ENCODE measurements at places on chromosomes 3 and 15.

DNA sequence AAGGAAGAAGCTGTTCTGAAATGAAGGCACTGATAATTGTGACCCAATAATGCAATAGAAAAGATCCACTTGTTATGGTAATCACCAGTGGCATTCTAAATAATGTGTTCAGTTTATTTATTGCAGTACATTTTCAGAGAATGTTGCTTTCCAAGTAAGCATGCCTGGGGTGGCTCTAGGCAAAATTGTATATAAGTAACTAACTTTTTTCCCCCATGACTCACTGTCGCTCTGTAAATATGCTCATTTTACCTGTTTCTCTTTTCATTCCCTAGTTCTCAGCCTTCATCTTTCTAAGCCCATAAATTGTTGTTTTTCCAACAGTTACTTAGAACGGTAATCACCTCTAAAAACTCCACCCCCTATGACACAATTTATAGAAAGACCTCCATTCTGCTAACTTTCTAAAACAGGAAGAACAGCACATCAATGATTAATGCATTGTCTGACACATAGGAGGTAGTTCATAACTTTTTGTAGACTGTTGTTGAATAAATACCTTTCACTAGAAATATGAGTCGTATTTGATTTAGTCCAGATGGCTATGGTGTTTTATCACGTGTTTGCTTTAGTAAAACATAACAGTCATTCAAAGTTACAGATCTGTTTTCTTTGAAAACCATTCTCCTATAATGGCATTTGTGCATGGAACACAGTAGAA lies 143.1 kb downstream of the LSAMP start:
- DNase-seq = no peak

DNA sequence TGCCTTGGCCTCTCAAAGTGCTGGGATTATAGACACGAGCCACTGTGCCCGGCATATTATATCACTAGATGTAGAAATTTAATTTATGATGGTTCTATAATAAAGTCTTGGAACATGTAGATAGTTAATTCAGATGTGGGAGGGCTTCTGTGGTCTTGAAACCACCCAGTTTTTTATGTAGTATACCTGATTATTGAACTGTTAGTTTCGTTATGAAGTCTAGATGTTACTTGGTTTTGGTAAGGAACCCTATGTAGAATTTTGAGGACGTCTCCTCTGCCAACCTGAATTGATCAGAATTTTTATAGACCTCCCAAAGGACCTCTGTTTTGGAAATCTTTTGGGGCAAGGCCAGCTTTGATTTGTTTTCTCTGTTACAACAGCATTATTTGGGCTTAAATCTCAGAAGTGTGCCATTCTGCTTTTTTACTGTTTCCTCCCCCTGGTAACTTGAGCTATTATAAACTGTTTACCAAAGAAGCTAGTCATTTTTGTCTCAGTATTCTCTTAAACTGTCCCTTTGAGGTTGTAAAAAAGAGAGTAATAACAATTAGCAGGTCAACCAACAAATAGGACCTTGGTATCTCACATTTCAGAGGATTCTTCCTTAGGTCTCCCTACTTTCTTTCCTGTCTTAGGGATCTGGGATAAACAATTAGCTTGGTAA lies 20.8 kb downstream of the AKAP13 start:
- DNase-seq = no peak

DNA sequence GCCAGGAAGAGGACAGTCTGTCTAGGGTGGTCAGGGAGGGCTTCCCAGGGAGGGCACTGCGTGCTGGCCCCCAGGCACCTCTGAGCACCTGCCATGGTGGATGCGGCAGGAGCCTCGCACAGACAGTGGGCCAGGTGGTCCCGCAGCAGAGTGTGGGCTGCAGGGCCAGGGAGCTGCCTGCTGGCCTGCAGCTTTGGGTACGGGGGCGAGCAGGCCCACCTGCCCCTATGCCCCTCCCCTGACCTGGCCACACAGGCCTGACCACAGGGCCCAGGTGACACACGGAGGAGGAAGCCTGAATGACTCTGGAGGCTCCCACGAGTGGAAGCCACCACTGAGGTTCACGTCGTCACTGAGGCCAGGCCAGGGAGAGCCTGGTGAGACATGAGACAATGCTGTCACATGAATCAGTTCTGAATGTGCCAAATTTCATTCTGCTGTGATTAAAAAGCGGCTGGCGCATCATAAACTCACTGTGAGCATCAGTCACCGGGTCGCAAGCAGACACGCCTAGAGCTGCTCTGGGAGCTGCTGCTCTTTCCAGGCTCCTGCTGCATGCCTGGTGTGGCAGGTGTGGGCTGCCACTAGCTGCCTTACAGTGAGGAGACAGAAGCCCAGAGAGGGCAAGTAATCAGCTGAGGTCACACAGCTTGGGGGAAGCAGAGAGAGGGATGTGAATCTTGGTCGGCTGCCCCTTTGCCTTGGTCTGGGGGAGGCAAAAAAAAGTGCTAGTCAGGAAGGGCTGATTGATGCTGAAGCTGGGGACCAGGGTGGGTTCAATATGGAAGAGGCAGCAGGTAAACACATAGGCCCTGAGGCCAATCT lies 39.5 kb upstream of the IQSEC1 start:
- no peak for DNase-seq

DNA sequence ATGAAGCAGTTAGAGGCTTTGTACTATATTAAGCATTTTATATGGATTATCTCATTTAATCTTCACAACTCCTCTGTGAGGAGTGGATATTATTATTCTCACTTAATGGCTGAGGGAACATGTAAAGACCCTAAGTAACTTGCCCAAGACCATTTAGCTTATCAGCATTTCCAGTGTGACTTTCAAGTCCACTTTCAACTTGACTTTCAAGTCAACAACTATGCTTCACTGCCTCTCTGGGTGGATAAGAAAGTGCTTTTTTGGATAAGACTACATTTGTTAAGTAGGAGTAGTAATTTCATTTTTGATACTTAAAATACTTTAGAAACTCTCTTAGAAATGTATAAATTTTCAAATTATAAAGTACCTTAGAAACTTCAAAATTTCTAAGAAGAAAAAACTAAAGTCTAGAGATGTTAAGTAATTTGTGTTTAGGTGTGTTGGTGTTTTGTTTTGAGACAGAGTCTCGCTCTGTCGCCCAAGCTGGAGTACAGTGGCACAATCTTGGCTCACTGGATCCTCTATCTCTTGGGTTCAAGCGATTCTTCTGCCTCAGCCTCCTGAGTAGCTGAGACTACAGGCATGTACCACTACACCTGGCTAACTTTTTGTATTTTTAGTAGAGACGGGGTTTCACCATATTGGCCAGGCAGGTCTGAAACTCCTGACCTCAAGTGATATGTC lies 71.8 kb downstream of the MINDY2 start:
- peak; percentile 35 for DNase-seq

DNA sequence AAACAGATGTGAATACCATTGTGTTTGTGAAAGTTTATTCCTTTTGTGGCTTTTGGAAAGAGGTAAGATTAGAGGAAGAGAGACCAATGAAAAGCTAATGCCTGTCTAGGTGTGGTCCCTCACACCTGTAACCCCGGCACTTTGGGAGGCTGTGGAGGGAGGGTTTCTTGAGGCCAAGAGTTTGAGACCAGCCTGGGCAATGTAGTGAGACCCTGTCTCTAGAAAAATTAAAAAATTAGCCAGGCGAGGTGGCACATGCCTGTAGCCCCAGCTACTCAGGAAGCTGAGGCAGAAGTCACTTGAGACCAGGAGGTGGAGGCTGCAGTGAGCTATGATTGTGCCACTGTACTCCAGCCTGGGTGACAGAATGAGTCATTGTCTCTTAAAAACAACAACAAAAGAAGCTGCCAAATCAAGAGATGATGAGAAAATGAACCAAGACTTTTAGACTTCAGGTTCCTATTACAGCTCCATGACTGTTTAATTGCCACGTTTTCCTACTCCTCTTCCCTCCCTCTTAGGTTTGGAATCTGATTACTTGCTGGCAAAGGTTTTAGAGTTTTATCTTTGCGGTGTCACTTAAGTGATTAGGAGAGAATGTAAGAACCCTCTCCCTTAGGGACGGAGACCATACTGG lies 68.7 kb downstream of the CGNL1 start:
- no peak for DNase-seq

GRCh38 chr15:56042982-56043980 lies 49.9 kb upstream of the NEDD4 start:
- no peak for DNase-seq

DNA sequence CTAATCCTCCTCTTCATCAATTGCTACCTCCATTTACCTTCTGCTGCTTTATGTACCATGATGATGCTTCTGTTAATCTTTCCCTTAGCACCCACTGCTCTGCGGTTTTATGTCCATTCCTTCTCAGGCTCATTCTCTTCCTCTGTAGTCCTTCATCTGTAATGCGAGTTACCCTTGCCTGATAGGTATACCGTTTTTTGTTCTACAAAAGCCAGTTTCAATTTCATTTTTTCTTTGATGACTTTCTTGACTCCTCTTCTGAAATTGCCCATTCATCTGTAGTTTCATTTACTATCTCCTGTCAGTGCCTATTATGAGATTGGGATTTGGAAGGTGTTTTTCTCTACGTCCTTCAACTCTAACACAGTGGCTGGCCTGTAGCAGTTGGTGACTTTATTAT lies 445.9 kb upstream of the ZNF717 start:
- no peak for DNase-seq

- no peak for DNase-seq
Observed at GRCh38 chr3:106431721-106432120, 562.9 kb upstream of the CBLB start.

DNA sequence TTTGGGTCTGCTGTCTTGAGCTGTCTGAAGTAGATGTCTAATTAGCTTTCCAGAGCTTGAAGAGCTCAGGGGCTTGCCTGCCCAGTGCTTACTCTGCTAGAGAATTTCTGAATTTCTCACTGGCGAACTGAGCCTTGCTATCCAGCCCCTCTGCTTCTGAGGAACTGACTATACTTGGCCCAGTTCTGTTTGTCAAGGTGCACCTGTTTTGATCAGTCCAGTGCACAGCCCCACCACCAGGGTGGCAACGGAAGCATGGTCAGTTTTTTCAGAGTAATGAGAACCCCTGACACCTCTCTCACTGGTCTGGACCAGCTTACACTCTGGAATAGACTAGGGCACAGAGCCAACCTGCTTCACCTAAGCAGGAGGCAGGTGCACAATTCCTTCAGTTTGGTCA lies 25.2 kb downstream of the ITGB5 start:
- DNase-seq = no peak

DNA sequence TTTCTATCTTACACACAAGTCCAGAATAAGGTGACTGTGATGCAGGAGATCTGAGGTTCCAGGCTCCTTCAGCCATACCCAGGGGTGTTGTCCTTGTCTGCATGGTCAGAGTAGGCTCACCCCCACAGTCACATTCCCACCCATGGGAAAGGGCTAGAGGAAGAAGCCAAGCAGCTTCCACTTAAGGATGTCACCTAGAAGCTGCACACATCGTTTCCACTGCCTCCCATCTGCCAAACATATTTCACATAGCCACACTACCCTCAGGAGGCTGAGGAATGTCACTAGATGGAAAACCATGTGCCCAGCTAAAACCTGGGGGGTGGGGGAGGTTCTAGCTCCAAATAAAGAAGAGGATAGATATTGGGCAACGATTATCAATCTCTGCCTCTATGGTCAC lies 58.1 kb downstream of the TMEM39A start:
- DNase-seq = no peak

DNA sequence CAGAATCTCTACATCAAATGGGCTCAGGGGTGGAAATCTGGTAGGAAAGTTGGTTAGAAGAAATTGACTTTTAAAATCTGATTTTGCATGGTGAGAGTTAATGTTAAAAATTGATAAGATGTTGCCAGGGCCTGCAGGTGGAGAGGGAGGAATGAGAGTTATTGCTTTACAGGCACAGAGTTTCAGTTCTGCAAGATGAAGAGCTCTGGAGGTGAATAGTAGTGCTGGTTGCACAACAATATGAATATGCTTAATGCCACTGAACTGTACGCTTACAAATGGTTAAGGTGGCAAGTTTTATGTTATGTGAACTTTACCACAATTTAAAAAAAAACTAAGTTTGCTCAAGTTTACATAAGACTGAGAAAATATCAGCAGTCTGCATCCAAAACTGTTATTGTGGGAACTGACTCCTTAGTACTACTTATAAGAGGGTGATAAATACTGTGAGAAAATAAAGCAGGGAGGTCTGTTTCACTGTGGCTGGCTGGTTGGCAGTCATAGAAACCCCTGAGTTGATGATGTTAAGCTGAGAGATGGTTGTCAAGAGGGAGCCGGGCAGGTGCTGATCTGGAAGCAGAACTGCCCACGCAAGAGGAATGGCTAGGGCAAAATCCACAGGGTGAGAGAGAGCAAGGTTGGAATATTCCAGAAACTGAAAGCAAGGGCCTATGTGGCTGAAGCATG lies 144.9 kb downstream of the EDEM1 start:
- DNase-seq = no peak

DNA sequence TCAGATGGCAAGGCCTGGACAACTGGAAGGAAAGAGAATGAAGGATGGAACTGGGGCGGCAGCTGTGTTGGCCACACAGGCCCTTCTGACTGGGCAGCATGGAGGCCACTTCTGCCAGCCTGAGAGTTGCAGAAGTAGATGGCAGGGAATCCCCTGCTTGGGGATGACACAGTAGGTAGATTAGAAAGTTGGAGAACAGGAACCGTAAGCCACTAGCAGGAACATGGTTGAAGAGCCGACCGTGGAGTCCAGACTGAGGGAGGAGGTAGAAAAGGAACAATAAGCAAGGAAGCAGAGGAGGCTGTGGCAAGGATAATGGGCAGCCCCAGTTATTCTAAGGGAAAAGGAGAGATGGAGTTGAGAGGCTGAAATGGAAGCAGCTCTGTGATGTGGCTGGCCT lies 26.4 kb upstream of the ZNF774 start:
- DNase-seq = no peak

GRCh38 chr15:77603611-77604336 lies 28.9 kb downstream of the LINGO1 start:
- DNase-seq = no peak

DNA sequence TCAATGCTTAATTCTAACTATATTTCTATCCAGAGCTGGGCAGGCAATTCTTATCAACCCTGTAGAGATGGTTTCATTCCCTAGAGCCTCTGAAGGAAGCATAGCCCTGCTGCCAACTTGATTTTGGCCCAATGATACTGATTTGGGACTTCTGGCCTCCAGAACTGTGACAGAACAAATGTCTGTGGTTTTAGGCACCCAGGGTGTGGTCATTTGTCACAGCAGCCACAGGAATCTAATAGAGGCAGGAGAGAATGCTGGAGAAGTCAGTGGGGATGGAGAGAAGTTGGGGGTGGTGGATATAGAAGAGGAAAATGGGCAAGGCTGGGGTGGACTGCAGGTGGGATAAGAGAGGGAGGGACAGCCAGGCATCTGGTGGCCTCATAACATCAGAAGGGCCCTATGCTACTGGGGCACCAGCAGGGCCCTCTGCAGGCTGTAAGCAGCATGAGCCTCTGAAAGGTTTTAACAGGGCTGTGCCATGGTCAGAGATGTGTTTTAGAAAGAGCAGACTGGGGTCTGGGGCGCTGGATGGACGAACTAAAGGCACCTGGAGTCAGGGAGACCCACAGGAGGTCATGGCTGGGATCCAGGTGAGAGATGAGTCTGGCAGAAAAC lies 19.8 kb downstream of the MRPS11 start:
- no peak for DNase-seq

GRCh38 chr15:20358779-20359414 lies 182.7 kb downstream of the GOLGA6L6 start:
- no peak for DNase-seq

GRCh38 chr3:94462931-94463330 lies 400.1 kb downstream of the NSUN3 start:
- no peak for DNase-seq

- DNase-seq = no peak
Observed at GRCh38 chr15:66883284-66883911, 181.4 kb downstream of the SMAD6 start.

GRCh38 chr3:137105277-137105977 lies 147.6 kb downstream of the IL20RB start:
- DNase-seq = peak; percentile 47

All from GM10248 (cell line).